ENCODE measurements at places on chromosomes 11 and 22.

DNA sequence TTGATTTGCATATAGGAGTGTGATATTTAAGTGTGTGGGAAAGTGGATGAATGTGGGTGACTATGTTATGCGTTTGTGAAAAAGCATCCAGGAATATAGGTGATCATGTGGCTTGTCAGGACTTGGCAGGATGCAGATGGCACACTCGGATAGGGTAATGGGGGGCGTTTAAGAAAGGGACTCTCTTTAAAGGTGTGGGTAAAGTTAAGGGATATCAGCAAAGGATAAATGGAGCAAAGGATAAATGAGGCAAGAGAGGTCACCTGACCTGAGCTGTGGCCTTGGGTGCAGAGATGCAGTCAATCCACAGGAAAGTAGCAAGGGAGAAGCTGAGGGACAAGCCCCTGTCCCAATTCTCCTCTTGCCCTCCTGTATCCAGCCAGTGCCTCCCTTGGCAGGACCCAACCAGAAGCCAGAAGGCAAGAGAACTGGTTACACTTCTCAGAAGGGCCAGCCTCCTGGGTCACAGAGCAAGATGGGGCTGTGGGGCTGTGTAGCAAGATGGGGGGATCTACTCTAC lies 47.5 kb upstream of the GRAMD1B start:
- DNase-seq, result no peak

GRCh38 chr11:121999651-122000050 lies 116.4 kb downstream of the BLID start:
- no peak for DNase-seq

DNA sequence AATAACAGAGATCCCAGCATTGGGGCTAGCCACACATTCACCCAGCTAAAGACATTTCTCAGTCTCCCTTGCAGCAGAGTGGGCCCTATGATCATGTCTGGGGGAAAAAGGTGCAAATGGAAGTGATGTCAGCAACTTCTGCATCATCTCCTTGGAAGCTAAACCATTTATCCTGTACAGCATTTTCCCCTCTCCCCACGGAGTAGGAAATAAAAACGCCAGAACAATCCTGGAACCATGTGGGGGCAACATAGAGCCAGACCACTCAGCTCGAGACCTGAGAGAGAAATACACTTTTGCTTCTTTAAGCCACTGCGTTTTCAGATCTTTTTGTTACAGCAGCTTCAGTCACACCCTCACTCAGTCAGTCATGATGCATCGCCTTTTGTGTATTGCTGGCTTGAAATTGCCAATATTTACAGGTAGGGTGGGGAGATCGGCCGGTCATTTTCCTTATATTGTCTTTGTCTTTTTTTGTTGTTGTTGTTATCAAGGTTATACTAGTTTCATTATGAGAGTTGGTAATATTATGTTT lies 9.1 kb upstream of the RAC2 start:
- no peak for DNase-seq

- no peak for DNase-seq
Observed at GRCh38 chr11:105458071-105458470, 151.8 kb upstream of the GRIA4 start.

GRCh38 chr11:67463186-67463585 lies 5.9 kb downstream of the TMEM134 start:
- no peak for DNase-seq
